ENCODE measurements at places on chromosomes 2 and 18.

GRCh38 chr2:187978356-187978755 lies 313.3 kb upstream of the GULP1 start:
- no peak for DNase-seq

- no peak for DNase-seq
Observed at GRCh38 chr2:236354056-236354940, 90.1 kb upstream of the ASB18 start.

GRCh38 chr18:22346401-22346952 lies 71.2 kb downstream of the CTAGE1 start:
- peak; percentile 27 for DNase-seq

DNA sequence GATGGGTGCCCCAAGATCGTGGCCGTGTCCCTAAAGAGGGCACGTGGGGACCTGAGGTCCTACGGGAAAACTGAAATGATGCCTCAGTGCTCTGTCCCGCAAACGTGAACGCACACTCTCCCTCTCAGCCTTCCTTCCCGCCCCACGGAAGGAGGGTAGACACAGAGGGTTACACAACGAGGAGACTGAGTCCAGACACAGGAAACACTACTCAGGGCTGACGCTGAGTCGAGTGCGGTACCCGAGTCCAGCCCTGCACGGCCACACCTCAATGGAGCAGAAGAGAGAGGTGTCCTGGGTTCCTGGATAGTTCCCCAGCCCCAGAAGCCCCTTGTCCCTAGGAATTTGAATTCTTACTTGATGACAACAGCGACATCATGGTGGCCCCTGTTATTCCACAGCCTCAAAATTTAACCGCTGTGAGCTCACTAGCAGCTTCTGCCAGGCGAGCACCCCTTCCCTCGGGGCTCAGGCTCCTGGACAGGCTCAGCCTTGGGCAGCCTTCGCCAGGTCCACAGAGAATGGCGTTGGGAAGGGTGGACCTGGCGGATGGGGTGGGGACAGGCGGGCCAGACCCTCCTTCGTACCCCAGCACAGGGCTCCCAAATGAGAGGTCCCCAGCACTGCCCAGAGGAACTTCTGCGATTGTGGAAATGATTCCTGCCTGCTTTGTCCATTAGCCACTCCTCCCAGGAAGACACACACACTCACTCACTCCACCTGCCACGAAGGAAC lies 980 bp upstream of the RNPEPL1 start:
- peak; percentile 26 for DNase-seq

- DNase-seq, result no peak
Observed at GRCh38 chr2:62281663-62282062, 85.7 kb downstream of the B3GNT2 start.

DNA sequence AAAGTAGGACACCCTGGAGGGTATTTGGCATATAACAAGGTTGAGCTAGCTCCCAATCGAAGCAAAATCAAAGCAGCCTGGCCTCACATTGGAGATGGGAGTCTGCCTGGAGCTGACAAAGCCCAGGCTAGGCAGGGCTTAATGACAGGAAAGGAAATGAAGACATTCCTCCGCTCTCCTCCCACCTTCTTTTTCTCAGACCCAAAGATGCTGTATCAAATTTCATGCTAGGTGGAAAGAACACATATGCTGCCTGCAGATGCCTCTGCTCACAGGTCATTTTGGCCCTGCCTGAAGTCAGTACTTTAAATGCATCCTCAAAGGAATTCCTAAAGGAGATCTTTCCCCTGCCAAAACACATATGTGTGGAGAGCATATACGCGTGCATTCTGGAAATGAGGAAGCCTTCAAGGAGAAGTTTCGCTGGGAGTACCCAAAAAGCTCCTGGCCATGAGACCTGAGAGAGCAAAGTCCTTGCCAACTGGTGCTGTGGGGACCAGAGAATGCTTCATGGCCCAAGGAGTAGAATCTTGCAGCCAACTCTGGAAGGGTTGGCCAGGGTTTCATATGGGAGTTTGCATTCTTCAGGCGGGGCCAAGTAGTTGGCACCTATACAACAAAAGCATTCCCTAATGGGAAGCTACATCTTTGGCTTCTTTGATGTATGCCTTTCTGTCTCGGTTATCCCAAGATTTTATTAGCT lies 88.0 kb downstream of the AQP4 start:
- no peak for DNase-seq

GRCh38 chr2:184444217-184444616 lies 154.1 kb upstream of the ZNF804A start:
- DNase-seq, result no peak

DNA sequence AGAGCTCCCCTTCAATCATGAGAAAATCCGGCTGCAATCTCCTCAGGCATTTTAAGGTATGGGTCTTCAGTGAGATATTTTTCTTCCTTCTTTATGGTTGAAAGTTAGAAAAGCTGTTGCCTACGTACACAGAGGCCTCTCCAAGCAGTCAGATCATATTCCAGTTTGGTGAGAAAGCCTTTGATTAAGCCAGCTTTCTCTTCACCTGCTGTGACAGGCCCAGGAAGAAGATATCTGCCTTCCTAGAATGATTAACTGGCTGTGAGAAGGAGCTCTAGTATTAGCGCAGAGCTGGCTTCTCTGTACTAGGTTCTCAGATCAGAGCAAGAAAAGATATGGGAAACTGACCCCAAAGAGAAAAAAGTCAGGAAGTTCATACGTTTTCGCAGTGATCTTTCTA lies 585.0 kb upstream of the CHAC2 start:
- DNase-seq, result no peak

DNA sequence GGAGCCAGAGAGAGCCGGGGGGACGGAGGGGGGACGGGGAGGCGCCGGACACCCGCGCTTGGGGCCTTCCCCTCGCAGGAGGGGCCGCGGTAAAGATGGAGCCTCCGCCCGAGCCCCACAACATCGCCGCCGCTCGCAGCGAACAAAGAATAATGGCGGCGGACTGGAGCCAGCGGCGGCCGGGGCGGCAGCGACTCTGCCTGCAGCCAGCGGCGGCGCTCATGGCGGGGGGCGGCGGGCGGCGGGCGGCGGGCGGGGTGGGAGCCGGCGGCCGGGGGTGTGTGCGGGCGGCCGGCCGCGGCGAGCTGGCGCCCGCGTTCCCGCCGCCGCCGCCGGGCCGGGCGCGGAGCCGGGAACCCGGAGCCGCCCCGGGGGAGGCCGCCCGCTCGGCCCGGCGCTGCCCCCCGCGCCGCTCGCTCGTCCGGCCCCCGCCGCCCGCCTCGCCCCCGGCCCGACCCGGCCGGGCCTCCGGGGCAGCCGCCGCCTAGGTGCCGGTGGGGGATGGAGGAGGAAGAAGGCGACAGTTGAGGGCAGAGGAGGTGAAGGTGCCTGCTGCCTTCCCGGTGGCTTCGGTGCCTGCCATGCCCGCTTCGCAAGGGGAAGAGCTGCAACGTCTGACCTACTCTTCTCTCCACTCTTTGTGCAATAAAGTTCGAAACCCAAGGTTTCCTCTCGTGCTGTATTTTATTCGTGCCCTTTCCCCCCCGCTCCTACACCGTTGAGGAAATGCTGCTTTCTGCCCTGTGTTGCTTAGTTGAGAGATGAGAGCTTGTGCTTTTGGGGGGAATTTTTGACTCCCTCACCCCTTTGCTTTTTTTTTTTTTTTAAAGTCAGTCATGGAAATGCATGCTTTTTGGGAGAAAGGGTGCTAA lies 634 bp downstream of the CREB1 start:
- peak; percentile 55 for DNase-seq

GRCh38 chr2:98804736-98805135 lies 73.8 kb upstream of the MGAT4A start:
- DNase-seq, result no peak

GRCh38 chr2:213229814-213230213 lies 54.5 kb upstream of the SPAG16 start:
- no peak for DNase-seq

GRCh38 chr2:20093263-20094141 lies 42.1 kb upstream of the LAPTM4A start:
- no peak for DNase-seq

DNA sequence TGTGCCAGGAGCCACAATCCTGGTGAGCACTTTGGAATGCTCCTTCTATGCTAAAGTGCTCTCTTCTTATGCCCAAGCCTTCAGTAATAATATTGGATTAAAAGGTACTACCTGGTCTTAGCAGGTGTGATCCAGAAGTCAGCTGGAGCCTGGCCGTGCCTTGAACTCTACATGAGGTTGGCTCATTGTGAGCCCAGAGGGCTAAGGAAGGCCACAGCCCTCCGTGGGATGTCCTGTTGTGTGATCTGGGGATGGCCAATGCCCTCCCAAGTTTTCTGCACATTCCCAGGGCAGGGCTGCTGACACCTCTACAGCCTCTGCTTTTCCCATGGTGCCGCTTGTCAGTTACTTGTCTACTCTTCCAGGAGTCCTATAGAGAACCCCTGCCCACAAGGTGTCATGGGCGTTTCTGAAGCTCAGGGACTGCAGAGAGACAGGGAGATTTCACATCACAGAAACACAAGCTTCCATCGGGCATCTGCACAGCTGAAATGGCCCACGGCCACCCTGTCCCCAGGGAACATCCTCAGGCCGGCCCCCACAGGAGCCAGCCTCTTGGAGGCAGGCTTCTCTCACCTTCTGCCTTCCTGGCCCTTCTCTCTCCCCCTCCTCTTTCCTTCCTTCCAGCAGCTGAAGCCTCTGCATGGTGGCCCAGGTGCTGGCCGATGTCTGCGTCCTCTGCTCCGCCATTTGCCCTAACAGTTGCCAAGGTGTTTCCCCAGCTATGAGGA lies 27.3 kb upstream of the GPR55 start:
- DNase-seq, result no peak

GRCh38 chr2:19369341-19369955 lies 11.0 kb upstream of the OSR1 start:
- no peak for DNase-seq

GRCh38 chr2:119306196-119306590 lies 60.4 kb downstream of the C2orf76 start:
- DNase-seq, result no peak

DNA sequence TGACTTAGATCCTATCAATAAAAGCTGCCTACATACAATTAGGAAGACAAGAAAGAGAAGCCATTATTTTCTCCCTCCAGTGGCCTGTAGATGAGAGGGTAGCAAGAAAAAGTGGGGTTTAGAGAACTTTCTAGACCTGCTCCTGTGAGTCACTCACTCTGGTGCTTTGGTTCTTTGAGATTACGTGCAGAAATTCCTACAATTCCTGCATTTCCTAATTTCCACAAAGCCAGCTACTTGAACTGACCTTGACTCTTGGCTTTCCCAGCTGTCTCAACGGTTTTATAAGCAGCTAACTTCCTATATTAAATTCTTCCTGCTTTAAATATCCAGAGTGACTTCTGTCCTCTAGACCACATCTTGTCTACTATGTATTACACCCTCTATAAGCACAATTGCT lies 899.5 kb upstream of the KLHL29 start:
- no peak for DNase-seq

- no peak for DNase-seq
Observed at GRCh38 chr2:113214141-113214540, 40.4 kb downstream of the PSD4 start.

DNA sequence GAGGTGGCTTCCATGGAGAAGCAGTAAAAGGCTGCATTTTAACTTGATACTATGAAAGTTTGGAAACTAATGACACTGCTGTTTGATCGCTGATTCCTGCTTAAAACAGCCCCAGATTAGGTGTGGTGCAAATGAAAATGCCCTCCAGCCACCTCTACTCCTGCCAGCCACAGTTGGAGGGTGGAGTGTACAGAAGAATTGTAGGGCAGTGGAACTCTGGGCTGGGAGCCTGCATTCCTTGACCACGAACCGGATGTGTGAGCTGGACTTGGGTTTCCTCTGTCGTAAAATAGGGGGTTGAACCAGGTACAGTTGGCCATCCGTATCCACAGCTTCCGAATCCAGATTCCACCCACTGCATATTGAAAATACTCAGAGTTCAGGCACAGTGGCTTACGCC lies 84.6 kb upstream of the RFX8 start:
- no peak for DNase-seq

DNA sequence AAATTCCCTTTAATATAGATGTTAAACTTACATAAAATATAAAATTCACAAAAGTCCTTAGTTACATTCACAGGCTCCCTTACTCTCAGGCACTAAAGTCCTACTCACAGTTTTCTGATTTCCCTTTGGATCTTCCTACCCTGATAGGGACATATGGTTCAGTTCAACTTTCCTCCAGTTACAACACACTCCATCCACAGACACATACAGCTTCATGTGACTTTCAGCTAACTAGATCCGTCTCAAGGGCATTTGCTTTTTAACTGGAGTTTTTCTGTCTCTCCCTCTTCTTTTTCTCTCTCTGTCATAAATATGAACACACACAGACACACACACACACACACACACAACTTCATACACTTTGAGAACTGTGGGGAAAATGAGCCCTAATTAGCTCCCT lies 419.2 kb downstream of the LRP1B start:
- no peak for DNase-seq

GRCh38 chr2:84194949-84195644 lies 264.0 kb downstream of the SUCLG1 start:
- DNase-seq, result no peak

GRCh38 chr2:25672494-25673299 lies 680 bp downstream of the DTNB start:
- peak; percentile 72 for DNase-seq

DNA sequence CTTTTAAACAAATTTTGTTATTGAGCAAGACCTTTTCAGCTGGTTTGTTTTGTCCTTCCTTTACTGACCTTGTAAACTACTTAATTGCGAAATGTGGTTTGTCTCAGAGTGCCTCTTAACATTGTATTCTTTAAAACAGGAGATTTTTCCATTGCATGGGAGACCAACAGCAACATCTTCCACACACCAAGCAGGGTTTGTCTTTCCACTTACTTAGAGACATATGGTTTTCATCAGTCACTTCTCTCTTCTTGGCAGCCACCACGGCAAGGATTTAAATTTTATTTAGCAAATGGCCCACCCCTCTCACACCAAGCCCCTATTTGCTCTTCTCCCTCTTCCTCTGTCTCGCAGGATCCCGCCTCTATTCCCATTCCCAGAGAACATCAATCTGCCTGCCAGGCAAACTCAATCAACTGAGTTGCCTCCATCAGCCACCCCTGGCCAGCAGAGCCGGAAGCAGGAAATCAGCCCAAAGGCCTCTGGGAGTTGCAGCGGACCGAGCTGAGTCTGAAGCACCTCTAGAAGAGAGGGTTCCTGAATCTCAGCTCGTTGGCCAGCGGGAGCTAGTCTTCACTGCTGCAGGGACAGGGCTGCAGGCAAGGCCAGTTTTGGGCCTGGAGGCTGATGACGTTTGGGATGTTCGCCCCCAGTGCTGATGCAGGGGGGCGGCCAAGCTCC lies 11.3 kb upstream of the CIB4 start:
- no peak for DNase-seq

- DNase-seq, result no peak
Observed at GRCh38 chr2:237025090-237025865, 60.4 kb upstream of the COPS8 start.

- DNase-seq, result no peak
Observed at GRCh38 chr18:43797347-43797746, 520.1 kb upstream of the SYT4 start.
